ENCODE measurements at places on chromosomes 7 and 10.

- DNase-seq, result no peak
These were observed 104.2 kb upstream of the TMEM72 start for GRCh38 chr10:44806950-44807349.

GRCh38 chr10:88045656-88046415 is 182.4 kb downstream of the PTEN start:
- no peak for DNase-seq

GRCh38 chr10:72306215-72306760 is 32.6 kb downstream of the DDIT4 start:
- no peak for DNase-seq

DNA sequence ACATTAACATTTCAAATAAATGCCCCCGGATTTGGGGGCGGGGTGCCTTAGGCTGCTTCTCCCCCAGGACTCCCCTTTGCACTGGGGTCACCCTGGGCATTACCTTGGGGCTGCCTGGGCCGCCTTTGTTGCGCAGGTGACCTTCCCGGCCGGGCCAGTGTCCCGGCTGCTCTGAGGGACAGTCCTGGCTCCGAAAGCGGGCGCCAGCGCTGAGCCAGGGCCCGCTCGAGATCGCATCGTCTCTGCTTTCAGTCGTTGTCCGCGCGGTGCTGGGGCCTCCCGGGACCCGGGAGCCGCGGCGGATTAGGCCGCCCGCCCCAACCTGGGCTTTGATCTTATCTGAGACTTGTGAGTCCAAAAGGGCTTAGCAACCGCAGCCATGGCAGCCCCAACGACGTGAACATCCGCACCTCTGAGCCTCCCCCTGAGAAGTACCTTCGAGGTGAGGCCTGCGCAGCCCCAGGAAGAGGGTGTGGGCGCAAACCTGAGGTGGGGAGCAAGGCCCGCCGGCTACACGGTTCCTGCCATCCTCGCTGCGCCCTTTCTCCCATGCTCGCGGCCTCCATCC is 14.8 kb upstream of the WAPL start:
- peak; percentile 27 for DNase-seq

- DNase-seq, result no peak
These were observed 112.3 kb upstream of the FZD1 start for GRCh38 chr7:91151916-91152315.

- DNase-seq, result no peak
These were observed 150.0 kb downstream of the DNAJB9 start for GRCh38 chr7:108719631-108720030.

DNA sequence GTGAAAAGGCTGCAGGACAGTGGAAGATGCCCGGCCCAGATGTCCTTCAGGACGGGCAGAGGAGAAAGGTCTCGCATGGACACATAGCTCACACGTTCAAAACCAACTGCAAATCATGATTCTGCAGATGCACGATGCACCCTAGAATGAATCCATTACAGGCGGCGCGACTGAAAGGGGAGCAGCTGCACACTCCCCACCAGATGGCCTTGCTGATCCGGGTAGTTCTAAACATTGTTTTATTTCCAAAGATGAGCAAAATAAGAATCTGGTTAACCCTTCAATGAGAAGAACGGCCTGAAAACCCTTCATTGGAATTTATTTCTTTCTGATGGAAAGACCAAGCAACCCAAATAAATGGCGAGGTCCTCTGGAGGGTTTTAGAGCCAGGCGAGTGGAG is 33.8 kb downstream of the CHST15 start:
- DNase-seq, result no peak

DNA sequence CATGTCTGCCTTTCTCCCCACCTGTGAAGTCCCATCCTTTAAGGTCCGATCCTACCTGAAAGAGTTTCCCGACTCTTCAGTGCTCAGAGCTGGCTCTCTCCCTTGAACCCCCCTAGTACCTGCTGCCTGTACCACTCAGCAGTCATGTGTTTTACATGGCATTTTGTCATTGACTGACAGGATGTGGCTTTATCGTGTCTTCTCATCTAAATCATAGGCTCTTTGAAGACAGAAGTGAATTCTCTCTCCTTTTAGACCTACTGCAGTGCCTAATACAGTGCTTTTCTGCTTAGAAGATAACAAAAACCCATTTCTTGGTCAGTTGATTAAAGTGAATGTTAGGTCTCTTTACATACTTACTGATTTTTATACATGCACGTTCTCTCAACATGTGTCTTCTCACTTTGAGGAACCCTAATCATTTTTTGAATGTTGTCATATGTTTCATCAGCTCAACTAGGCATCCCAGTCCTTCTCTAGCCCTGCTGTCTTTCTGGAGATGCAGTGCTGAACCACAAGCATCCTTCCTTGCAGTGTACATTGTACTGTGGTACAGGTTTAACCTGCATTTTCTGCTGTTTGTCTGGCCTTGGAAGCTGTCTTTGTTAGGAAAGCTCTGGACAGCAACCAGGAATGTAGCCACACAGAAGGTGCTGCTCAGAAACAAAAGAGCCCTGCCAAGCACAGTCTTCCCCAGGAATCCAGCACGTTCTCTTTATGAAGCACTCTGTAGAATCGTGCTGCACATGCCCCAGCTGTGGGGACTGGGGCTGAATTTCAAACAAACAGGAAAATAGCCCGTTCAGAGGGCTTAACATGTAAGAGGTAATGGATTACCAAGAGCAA is 28.1 kb upstream of the LRRC4 start:
- no peak for DNase-seq

DNA sequence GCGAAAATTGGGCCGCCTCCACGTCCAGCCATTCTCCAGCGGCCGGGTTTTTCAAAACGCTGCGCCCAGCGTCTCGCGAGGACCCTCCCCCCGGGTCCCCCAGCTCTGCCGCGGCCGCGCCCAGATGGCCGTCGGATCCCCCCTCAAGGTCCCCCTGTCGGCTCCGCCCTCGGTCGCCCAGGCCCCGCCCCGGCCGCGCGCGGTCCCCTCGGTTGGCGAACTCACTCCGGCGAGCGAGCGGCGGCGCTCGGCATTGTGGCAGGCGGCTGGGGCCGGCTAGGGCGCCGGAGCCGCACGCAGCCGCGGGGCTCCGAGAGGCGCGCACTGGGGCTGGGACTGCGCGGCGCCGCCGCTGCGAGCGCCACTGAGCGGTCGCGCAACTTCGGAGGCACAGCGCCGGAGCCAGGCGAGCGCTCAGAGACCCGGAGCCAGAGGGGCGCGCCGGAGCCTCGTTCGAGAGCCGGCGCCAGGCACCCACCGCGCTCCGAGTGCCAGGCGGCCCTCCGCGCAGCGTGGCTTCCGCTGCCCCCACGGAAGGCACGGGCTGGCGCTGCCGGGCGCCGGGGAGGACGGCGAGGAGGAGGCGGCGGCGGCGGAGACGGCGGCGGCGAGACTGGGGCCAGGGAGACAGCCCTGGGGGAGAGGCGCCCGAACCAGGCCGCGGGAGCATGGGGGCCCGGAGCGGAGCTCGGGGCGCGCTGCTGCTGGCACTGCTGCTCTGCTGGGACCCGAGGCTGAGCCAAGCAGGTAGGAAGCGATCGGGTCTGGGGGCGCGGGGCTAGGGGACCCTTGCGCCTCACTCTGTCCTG is at the start of gene UNC5B:
Gene UNC5B, plus strand, starts transcription at position 253 of the 809 bp plus-strand sequence. Its CDS starts 416 bp downstream, at position 669.
- DNase-seq, result peak; percentile 65

DNA sequence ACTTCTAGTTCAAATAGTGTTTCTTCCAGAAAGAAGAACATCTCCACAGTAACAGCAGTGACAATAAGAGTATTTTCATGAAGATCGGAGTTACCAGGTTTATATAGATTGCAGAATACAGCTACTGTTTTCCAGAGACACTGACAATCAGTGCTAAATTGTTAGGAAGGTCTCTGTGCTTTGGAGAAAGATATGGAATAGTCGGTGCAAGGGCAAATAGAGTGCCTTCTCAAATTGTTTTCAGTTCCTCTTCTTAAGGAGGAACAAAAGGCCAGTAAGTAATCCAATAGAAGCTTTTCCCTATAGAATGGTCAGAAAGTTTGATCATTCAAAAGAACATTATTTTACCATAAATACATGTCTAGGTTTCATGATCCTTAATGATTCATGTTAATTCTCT is 2.6 kb upstream of the KIAA1217 start:
- DNase-seq, result no peak

- DNase-seq, result no peak
These were observed 141.5 kb upstream of the CAV2 start for GRCh38 chr7:116357781-116358670.

GRCh38 chr7:147759327-147759943 is 831.1 kb upstream of the C7orf33 start:
- no peak for DNase-seq

- no peak for DNase-seq
These were observed 72.0 kb upstream of the TES start for GRCh38 chr7:116138202-116138801.

DNA sequence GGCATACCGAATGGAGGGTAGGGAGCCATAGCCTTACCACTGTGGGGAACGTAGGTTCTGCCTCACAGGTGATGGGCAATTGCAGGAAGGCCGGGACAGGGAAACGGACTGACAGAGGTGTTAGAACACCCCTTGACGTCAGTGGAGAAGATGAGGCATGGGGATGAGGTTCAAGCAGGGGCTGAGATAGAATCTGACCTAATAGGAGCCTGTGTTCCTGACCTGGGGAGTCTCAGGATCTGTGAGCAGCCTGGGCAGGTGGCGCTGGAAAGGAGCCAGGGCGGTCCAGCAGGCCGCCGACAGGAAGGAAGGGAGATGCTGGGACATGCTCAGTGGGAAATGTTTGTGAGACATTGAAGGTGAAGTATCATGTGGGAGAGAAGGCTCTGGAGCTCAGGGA is 109.4 kb downstream of the WDFY4 start:
- no peak for DNase-seq

- DNase-seq, result no peak
These were observed 49.5 kb upstream of the CREB5 start for GRCh38 chr7:28362812-28363211.

DNA sequence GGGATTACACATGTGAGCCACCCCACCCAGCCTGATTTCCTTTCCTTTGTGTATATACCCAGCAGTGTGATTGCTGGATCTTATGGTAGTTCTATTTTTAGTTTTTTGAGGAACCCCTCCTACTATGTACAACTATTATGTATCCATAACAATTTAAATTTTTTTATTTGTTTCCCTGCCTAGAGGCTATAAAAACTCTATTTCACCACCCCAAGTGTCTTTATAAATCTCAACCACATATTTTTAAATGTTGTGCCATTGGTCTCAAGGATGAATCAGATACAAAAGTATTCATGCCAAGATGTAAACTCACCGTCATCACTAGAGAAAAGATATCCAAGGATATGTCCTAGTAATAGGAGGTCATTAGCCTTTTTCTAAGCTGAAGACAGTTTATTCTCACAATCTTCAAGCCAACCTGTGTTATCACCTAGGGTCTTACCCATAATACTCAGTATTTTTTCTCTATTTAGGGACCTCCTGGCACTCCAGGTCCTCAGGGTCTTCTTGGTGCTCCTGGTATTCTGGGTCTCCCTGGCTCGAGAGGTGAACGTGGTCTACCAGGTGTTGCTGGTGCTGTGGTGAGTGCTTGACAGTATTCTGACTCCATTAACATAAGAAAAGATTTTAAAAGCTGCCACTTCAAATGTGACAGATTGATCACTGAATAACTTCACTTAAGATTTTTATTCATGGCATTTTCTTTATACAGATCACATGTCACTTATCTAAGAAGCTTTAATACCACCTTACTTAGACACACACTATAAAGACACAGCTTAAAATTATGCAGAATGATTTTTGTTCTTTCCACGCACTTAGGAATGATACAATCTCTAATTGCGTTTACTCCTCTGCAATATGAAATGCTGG is 29.4 kb downstream of the COL1A2 start:
- DNase-seq, result no peak

- DNase-seq, result no peak
These were observed 117.6 kb downstream of the NRP1 start for GRCh38 chr10:33216661-33217427.

GRCh38 chr7:27046854-27047549 is 48.8 kb downstream of the HOXA1 start:
- no peak for DNase-seq

- DNase-seq, result no peak
These were observed 142.6 kb downstream of the PLXDC2 start for GRCh38 chr10:19958787-19959186.

DNA sequence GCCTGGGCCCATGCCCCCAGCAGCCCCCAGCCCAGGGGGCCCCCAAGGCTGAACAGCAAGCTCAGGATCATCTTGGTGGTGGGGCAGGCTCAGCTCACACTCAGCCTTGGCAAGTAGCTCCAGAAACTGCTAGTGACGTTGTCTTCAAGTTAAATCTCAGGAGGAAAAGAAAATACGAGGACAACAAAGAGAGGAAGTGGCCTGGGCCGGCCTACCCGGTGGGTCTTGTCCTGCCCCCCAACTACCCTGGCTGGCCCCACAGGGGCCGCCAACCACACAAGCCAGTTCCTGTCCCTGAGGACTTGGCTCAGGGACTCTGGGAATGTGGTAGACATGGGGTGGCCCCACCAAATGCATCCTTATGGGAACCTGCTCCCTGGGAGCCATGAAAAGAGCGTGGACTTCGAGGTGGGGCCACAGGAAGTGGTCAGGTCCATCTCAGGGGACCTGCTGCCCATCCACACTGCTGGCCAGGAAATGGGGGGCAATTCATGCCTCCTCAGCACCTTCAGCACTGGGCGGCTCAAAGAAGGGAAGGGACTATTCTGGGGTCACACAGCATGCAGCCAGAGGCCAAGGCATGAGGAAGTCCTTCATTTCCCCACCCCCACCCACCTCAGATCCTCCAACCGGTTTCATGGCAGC is at the start of gene MMRN2:
Gene MMRN2, minus strand, starts transcription at position 145 of the 645 bp plus-strand sequence. Its CDS starts 74 bp downstream, at position 71.
- no peak for DNase-seq

- no peak for DNase-seq
These were observed 678.4 kb downstream of the PHTF2 start for GRCh38 chr7:78476851-78477405.
